Pancreas (tissue), 10 donors: ENCODE measurements at places on chromosomes 1 and 21.
A peak's percentile ranks its signal among the peaks of the same experiment; 100 is the strongest.

- no peak overlapping the region for H3K27ac ChIP-seq
- DNase-seq, result no peak
- H3K4me3 ChIP-seq, result no peak overlapping the region
- H3K36me3 ChIP-seq, result no peaks in the 10 kb centered on the region
- H3K4me1 ChIP-seq, result no peaks in the 10 kb centered on the region
- H3K27me3 ChIP-seq, result no peaks in the 10 kb centered on the region
Measured at GRCh38 chr1:5311634-5312292, 657.4 kb downstream of the AJAP1 start.

- H3K27me3 ChIP-seq, result no peaks in the 10 kb centered on the region
- H3K27ac ChIP-seq, result no peak overlapping the region
- no peak for DNase-seq
Measured at GRCh38 chr1:67721650-67722291, 36.8 kb downstream of the GADD45A start.

DNA sequence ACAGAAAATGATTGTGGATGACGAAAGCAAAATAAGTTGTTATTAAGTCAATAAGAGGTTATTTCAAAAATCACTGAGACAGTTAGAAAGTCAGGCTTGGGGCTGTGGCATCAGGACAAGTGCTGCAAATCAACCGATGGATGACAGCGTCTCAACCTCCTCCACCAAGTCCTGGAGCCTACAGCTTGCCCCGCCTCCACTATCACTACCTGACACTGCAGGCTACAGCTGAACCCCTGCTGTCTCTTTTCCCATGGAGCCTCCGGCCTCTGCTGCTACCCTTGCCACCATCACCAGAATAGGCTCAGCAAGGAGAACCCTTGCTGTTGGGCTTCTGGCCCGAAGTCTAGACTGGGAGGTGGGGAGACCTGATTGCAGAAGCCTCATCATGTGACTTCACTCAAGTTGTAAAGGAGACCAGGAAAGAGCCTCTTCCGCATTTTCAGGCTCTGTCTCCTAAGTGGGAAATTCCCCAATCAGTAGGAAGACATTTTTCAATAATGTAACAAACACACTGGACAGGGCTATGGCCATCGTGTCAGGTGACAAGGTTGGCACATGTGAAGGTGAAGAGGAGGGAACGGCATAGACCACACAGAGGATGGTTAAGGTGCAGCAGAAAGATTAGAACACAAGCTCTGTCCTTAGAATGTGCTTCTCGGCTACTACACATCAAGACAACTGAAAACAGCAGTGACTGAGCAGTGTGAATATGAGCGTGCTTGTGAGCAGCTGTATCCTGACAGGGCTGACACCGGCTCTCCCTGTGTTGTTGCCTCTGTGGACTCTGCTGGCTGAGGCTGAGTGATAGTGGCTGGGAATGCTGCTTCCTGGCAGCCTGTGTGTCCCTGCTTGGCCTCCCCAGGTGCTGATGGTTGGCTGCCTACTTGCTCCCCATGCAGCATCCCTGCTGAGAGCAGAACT, 660.7 kb downstream of the PTPRU start:
- H3K36me3 ChIP-seq, result no peaks in the 10 kb centered on the region
- H3K27ac ChIP-seq, result peak overlapping the region; percentile 19
- no peaks in the 10 kb centered on the region for H3K27me3 ChIP-seq

DNA sequence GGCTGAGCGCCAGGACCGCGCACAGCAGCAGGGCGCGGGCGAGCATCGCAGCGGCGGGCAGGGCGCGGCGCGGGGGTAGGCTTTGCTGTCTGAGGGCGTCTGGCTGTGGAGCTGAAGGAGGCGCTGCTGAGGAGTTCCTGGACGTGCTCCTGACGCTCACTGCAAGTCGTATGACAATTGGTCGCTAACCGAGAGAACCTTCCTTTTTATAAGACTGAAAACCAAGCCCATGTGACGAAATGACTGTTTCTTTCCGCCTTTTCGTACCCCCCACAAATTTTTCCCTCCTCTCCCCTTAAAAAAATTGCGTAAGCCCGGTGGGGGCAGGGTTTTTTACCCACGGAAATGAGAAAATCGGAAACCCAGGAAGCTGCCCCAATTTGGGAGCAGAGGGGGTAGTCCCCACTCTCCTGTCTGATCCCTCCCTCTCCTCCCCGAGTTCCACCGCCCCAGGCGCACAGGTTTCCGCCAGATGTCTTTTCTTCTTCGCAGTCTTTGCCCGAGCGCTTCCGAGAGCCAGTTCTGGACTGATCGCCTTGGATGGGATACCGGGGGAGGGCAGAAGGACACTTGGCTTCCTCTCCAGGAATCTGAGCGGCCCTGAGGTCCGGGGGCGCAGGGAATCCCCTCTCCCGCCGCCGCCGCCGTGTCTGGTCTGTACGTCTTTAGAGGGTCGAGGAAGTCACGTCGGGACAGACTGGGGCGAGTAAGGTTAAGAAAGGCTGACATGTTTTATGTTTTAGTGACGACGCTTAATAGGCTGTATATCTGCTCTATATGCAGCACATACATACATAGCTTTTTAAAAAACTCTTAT, at the start of gene PTGS2:
PTGS2 (minus strand) TSS at position 179 of the 817 bp plus-strand sequence; CDS start at position 46, 133 bp downstream.
- H3K4me3 ChIP-seq, result peak within 1 kb of the TSS; percentile 37
- no peaks in the 10 kb centered on the region for H3K36me3 ChIP-seq
- H3K4me1 ChIP-seq, result no peaks in the 10 kb centered on the region

DNA sequence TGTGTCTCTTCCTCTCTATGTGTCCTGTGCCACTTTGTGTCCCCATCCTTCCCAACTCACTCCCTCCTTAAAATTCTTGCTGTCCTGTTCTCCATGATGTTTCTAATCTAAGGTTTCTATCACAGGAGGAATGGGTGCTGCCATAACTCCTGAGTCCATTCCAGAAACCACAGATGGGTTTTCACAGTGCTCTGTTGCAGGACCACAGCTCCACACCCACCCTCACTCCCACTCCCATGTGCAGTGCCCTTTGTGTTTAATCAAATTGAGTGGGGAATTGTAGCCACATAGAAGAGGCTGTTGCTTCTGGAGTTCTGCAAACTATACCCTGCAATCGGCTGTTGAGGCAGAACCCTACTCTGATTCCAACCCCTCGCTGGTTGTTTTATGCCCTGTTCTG, 142.1 kb downstream of the SPATA46 start:
- peaks cover 8% of the 10 kb centered on the region for H3K4me1 ChIP-seq
- H3K4me3 ChIP-seq, result no peak overlapping the region
- no peaks in the 10 kb centered on the region for H3K27me3 ChIP-seq

DNA sequence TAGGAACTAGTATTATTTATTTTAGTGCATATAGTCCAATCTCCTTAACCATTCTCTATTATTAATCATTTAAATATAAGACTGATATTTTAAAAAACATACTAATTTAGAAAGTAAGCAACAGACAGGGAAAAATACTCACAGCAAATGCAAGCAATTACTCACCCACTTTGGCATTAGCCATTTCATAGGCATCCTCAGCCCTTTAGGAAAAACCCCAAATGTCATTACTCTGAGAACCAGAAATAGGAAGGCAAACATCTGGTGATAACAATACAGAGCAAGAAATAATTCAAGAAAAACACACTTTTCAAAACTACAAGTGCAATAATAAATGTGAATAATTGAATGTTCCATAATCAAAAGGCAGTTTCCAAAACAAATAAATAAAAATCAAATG, 545.1 kb downstream of the PLPP3 start:
- H3K4me1 ChIP-seq, result peaks cover 3% of the 10 kb centered on the region
- H3K36me3 ChIP-seq, result no peaks in the 10 kb centered on the region
- H3K4me3 ChIP-seq, result no peak overlapping the region
- H3K27me3 ChIP-seq, result no peaks in the 10 kb centered on the region
- H3K27ac ChIP-seq, result no peak overlapping the region

DNA sequence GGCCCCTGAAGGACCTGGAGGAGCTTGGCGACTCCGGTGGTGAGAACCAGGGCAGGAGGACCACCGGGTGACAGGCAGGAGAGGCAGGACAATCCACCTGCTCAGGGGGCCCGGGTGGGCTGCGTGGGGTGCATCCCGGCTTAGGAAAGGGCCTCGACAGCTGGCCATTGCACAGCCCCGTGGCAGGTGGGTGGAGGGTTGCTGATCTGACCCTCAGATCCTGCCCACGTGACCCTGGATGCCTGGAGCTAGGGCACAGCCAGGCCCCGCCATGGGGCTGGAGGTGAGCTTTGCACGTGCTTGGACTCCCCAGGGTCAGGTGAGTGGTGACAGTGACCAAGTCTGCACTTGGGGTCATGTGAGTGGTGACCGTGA, 35.5 kb upstream of the SLC19A1 start:
- DNase-seq, result no peak
- no peak overlapping the region for H3K4me3 ChIP-seq
- H3K27ac ChIP-seq, result no peak overlapping the region
- no peaks in the 10 kb centered on the region for H3K27me3 ChIP-seq
- no peaks in the 10 kb centered on the region for H3K36me3 ChIP-seq

- H3K27me3 ChIP-seq, result no peaks in the 10 kb centered on the region
- no peak for DNase-seq
- H3K4me3 ChIP-seq, result no peak overlapping the region
- no peak overlapping the region for H3K27ac ChIP-seq
- no peaks in the 10 kb centered on the region for H3K4me1 ChIP-seq
Measured at GRCh38 chr1:25079048-25079447, 149.0 kb upstream of the RUNX3 start.

DNA sequence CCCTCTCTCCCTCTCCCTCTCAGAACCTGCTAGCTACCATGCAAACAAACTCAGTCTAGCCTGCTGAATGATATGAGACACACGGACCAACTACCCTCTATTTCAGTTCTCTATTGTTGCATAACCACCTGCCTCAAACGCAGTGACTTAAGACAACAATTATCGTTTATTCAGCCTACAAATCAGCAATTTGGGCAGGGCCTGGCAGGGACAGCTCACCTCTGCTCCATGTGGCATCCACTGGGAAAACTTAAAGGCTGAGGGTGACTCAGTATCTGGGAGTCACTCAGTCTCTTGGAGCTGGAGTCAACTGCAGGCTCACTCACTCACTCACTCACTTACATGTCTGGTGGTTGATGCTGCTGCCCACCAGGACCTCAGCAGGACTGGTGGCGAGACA, 121.3 kb downstream of the SEC16B start:
- H3K36me3 ChIP-seq, result no peaks in the 10 kb centered on the region
- DNase-seq, result no peak
- no peaks in the 10 kb centered on the region for H3K4me1 ChIP-seq
- no peak overlapping the region for H3K4me3 ChIP-seq
- no peak overlapping the region for H3K27ac ChIP-seq

GRCh38 chr1:221294242-221294641, 415.0 kb downstream of the HLX start:
- no peaks in the 10 kb centered on the region for H3K27me3 ChIP-seq
- DNase-seq, result no peak
- H3K36me3 ChIP-seq, result no peaks in the 10 kb centered on the region
- no peaks in the 10 kb centered on the region for H3K4me1 ChIP-seq
- no peak overlapping the region for H3K4me3 ChIP-seq

DNA sequence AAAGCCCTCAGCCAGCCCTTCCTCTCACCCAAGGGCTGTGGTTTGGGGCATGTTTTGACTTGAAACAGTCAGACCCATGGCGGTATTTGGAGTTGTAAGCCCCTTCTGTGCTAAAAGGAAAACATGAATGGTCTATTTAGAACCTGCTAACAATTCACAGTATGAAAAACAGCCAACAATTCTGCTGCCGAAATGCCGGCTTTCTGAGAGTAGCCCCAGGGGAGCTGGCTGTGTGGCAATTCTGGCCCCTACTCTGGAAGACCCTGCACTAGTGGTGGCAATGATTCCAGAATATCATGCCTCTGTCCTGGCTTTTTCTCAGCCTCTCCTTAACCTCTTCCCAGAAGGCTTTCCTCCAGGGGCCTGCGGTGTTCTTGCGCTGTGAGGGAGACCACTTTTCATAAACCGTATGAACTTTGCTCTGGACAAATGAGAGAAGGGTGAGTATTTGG, 118.7 kb downstream of the EDEM3 start:
- no peak overlapping the region for H3K4me3 ChIP-seq
- no peak for DNase-seq
- H3K27me3 ChIP-seq, result no peaks in the 10 kb centered on the region
- H3K4me1 ChIP-seq, result no peaks in the 10 kb centered on the region
- no peak overlapping the region for H3K27ac ChIP-seq

- no peaks in the 10 kb centered on the region for H3K36me3 ChIP-seq
- H3K27ac ChIP-seq, result peak overlapping the region; percentile 81
- H3K4me1 ChIP-seq, result peaks cover 2% of the 10 kb centered on the region
- DNase-seq, result peak; percentile 88
- no peaks in the 10 kb centered on the region for H3K27me3 ChIP-seq
Measured at GRCh38 chr1:64469116-64469976, 583 bp upstream of the CACHD1 start.

- H3K27ac ChIP-seq, result no peak overlapping the region
- no peaks in the 10 kb centered on the region for H3K4me1 ChIP-seq
- no peaks in the 10 kb centered on the region for H3K36me3 ChIP-seq
- no peak overlapping the region for H3K4me3 ChIP-seq
Measured at GRCh38 chr1:22861764-22862440, 110.8 kb downstream of the LACTBL1 start.

- H3K4me1 ChIP-seq, result peaks cover 24% of the 10 kb centered on the region
- DNase-seq, result no peak
- H3K4me3 ChIP-seq, result no peak overlapping the region
- H3K27ac ChIP-seq, result no peak overlapping the region
- no peaks in the 10 kb centered on the region for H3K27me3 ChIP-seq
Measured at GRCh38 chr1:207791290-207791689, 39.4 kb downstream of the CD46 start.

GRCh38 chr1:216662681-216663080, 60.5 kb downstream of the ESRRG start:
- no peak overlapping the region for H3K4me3 ChIP-seq
- no peaks in the 10 kb centered on the region for H3K36me3 ChIP-seq
- no peak overlapping the region for H3K27ac ChIP-seq
- H3K27me3 ChIP-seq, result no peaks in the 10 kb centered on the region

GRCh38 chr1:204854286-204854685, 16.4 kb upstream of the NFASC start:
- DNase-seq, result no peak
- no peaks in the 10 kb centered on the region for H3K27me3 ChIP-seq
- H3K4me3 ChIP-seq, result no peak overlapping the region
- no peaks in the 10 kb centered on the region for H3K36me3 ChIP-seq
- H3K4me1 ChIP-seq, result no peaks in the 10 kb centered on the region
- H3K27ac ChIP-seq, result no peak overlapping the region

- H3K36me3 ChIP-seq, result no peaks in the 10 kb centered on the region
- H3K4me1 ChIP-seq, result no peaks in the 10 kb centered on the region
Measured at GRCh38 chr1:195738966-195739650, 869.1 kb downstream of the KCNT2 start.

DNA sequence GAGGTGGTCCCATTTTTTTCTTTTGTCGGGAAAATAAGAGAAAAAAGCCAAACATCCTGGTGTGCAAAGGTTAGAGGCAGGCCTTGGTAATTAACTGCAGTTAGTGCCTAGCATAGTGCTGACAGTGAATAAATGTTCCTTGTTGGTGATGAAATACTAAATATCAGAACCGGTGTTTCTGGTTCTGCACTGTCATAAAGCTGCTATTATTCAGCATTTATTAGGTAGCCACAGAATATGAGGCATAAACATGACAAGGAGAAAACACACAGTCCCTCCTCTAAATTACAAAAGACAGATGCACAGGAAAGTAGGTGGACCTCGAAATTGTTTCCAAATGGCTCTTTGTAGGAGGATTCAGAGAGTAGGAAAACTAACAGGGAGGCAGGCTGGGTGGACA, 122.0 kb upstream of the ADGRL2 start:
- H3K4me1 ChIP-seq, result peaks cover 5% of the 10 kb centered on the region
- H3K27ac ChIP-seq, result no peak overlapping the region
- no peak overlapping the region for H3K4me3 ChIP-seq
- no peaks in the 10 kb centered on the region for H3K27me3 ChIP-seq
- DNase-seq, result no peak

GRCh38 chr1:9234223-9235095, at the start of gene H6PD:
Gene H6PD (plus strand): TSS chr1:9234774. CDS start chr1:9244935, 10,161 bp downstream.
- no peaks in the 10 kb centered on the region for H3K36me3 ChIP-seq
- H3K4me3 ChIP-seq, result peak within 1 kb of the TSS; percentile 29
- H3K27me3 ChIP-seq, result no peaks in the 10 kb centered on the region
